HCT116 (cell line): ENCODE measurements at places on chromosomes 5 and 9. TPM values are rescaled to one million over a fixed set of nuclear protein-coding genes. Genes with fewer than 3 reads are reported as not detected.

GRCh38 chr5:6535594-6535993, 86.9 kb downstream of the UBE2QL1 start:
- H3K27ac ChIP-seq = no peak overlapping the region
- H3K27me3 ChIP-seq = peaks cover 42% of the 10 kb centered on the region
- H3K36me3 ChIP-seq = no peaks in the 10 kb centered on the region
- H3K4me1 ChIP-seq = no peaks in the 10 kb centered on the region
- H3K4me3 ChIP-seq = no peak overlapping the region
- no peak for DNase-seq

Gene SLC45A2
- not detected for total RNA-seq

- H3K36me3 ChIP-seq = no peaks in the 10 kb centered on the region
- H3K4me1 ChIP-seq = no peaks in the 10 kb centered on the region
- H3K27ac ChIP-seq = no peak overlapping the region
- H3K4me3 ChIP-seq = no peak overlapping the region
Measured at GRCh38 chr9:11340654-11341053, 727.9 kb upstream of the PTPRD start.

DNA sequence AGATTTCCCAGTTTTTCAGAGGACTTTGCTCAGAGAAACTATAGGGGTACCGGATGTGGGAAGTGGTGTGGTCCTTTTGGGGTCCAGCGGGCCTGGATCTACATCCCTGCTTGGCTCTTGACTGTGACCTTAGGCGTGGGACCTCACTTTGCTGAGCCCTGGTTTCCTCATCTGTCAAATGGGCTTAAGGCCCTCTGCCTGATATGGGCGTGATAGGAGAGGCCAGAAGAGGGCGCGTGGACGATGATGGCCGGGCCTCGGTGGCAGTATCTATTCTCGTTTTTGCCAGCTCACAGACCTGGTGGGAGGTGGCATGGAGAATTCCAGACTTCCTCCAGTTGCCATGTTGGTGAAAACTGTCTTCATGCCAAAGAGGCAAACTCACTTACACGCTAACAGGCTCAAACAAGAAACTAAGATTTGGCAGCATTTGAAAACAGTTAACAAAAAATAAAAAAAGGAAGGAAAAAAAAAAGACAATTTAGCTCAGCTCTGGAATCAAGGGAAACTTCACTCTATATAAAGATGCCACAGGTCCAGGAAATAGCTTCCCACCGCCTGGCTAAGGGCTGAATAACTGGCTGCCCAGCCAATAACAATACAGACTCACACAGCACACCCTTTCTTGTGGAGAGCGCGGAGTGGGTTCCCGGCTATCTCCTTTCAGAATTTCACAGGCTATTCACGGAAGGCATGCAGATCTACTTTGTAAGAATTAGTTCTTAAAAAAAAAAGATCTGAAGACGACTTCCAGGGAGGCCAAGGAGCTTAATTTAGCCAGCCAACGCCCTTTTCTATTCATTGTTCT, 1.7 kb downstream of the SH3PXD2B start:
- peak overlapping the region; percentile 60 for H3K27ac ChIP-seq
- H3K36me3 ChIP-seq = no peaks in the 10 kb centered on the region
- H3K4me3 ChIP-seq = peak overlapping the region; percentile 68
- no peaks in the 10 kb centered on the region for H3K27me3 ChIP-seq

DNA sequence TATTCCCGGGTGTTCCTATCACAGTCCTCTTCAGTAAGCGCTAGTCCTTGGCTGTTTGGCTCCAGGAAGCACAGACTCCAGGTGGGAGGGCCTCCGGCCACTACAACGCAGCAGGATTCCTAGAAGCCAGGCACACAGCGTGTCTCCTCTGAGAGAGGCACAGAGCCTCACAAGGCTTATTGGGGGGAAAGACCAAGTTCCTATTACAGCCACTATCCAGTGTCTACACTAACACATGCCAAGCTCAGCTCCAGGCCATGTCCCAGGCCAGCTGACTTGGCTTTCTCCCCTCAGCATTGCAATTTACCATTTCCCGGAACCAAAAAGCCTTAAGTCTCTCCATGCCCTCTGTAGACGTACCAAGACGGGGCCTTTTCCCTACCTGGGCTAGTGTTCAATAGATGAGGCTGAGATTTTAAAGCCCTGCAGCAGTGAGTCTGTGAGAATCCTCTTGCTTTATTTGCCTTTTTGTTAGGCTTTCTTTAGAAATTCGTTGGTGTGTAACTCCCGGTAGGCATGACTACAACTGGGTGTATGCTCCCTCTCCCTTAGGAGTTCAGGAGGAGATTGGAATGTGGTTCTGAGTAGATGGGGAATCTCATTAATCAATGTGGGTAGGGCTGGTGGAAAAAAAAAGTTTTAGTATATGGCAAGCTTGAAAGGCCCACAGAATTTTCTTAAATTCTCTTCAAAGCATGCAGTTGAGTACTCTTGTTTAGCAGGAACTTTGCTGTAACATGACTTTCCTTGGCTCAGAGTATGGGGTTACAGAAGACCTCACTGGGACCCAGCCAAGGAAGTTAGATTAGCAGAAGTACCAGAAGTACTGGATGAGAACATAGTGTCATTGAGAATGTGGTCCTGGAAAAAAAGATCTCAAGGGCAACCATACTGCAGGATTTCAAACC, 84.3 kb upstream of the SLC1A3 start:
- H3K27ac ChIP-seq = no peak overlapping the region
- H3K4me1 ChIP-seq = no peaks in the 10 kb centered on the region
- DNase-seq = no peak

Gene ZFAND5
- 128 TPM for total RNA-seq

DNA sequence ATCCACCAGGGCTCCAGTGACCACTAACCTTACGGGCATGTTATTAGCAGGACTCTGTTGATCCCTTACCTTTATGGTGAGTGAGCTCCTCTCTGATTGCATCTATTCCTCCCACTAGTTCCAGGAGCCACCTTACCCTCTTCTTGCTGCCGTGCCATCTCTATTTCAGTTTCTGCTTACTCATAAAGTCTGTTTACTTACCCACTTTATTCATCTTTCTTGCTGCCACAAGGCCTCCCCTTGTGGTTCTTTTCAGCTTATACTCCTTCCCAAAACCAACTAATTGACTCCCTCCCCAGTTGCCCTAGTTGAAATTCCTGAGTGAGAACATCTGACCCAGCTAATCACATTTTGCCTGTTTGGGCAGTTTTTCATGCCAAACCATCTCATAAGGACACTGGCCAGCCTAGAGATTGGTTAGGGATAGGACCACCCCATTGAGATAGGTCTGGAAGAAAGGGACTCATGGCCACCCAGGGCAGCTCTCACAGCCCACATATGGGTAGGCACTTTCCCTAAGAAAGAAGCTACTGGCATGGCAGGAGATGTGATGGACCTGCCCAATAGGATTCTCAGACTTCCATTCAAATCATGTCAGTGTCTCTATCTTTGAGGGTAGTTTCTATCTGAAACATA, 412.7 kb downstream of the EFNA5 start:
- DNase-seq = no peak
- no peaks in the 10 kb centered on the region for H3K36me3 ChIP-seq
- no peak overlapping the region for H3K27ac ChIP-seq
- H3K4me3 ChIP-seq = no peak overlapping the region
- H3K4me1 ChIP-seq = no peaks in the 10 kb centered on the region

- no peaks in the 10 kb centered on the region for H3K27me3 ChIP-seq
- DNase-seq = no peak
- H3K4me1 ChIP-seq = no peaks in the 10 kb centered on the region
- H3K27ac ChIP-seq = no peak overlapping the region
Measured at GRCh38 chr9:123652416-123652815, 277.5 kb downstream of the DENND1A start.

Gene PCDHB13
- total RNA-seq = 0.22 TPM

DNA sequence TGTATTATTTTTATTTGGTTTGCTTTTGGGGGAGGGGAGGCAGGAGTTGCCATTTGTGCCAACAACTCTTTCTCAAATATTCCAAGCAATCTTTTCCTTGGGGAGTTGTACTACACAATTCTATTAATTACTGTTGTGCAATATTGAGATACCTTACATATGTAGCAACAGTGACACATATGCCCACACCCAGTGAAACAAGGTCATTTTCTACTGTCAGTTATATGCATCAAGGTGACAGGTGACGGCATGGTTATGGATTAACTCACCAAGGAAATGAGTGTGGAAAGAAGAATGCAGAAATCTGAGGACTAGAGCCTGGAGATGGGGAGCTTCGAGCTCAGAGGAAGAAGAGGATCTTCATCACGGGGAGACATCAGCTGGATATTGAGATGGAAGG, 17.9 kb upstream of the MSMP start:
- no peak overlapping the region for H3K4me3 ChIP-seq
- H3K36me3 ChIP-seq = no peaks in the 10 kb centered on the region
- no peak for DNase-seq
- H3K27ac ChIP-seq = no peak overlapping the region

DNA sequence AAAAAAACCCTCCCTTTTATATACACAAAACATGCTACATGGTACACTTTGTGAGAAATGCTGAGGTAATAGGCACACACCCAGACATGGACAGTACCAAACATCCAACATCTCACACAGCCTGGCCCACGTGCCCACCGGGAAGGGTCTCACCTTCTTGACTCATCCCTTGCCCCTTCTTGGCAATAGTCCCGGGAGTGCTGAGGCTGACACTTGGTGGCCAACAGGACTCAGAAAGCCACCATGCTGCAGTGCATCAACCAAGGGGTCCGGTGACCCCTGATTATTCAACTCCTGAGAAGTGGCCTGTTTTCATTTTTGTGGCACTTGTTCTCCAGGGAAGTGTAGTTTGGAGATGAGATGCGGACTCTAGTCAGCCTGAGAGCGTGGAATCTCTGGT, 35.0 kb downstream of the ANGPTL2 start:
- H3K4me1 ChIP-seq = no peaks in the 10 kb centered on the region
- H3K36me3 ChIP-seq = no peaks in the 10 kb centered on the region
- no peak for DNase-seq
- no peak overlapping the region for H3K4me3 ChIP-seq

GRCh38 chr9:125476645-125477044, 215.0 kb downstream of the GAPVD1 start:
- H3K27ac ChIP-seq = no peak overlapping the region
- H3K36me3 ChIP-seq = no peaks in the 10 kb centered on the region
- no peaks in the 10 kb centered on the region for H3K27me3 ChIP-seq
- no peak for DNase-seq
- no peaks in the 10 kb centered on the region for H3K4me1 ChIP-seq

DNA sequence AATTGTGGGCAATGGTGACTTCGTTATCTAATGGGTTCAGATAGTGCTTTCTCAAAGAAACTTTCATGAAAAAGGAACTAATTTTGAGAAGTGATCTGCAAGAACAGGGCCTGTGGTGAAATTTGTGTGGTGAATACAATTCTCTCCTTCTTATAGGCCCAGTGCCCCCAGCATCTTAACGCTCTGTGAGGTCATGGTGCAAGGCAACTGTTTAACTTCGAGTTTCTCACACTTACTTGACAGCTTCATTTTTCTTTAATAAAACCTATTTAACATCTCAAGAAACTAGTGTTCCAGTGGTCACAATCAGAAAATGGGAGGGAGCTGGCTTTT, 69.2 kb downstream of the FAM114A2 start:
- H3K4me1 ChIP-seq = no peaks in the 10 kb centered on the region
- H3K27me3 ChIP-seq = peaks cover 20% of the 10 kb centered on the region; the same call in 1 of the 2 replicates
- H3K4me3 ChIP-seq = no peak overlapping the region
- no peak for DNase-seq
- H3K36me3 ChIP-seq = no peaks in the 10 kb centered on the region

DNA sequence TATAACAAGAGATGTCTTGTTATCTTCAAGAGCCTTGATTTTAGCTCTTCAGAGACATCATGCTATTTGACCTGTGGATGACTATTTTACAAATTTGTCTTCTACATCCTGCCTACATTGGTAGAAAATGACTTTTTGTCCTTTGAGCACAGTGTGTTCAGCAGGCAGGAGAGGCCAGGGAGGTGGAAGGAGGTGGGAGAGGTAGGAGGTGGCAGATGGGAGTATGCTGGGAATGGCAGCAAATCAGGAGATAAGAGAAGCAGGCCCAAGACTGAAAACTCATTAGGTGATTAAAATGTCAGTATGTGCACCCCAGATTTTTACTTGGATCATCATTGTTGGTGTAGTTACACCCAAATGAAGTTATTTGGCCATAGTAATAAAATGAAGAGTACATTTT, 44.1 kb downstream of the PTPN3 start:
- no peak overlapping the region for H3K27ac ChIP-seq
- H3K36me3 ChIP-seq = no peaks in the 10 kb centered on the region; the same call in 1 of the 2 replicates
- H3K27me3 ChIP-seq = no peaks in the 10 kb centered on the region
- no peak overlapping the region for H3K4me3 ChIP-seq

GRCh38 chr9:77944556-77945243, 86.9 kb downstream of the GNAQ start:
- H3K4me1 ChIP-seq = no peaks in the 10 kb centered on the region
- no peak overlapping the region for H3K27ac ChIP-seq
- DNase-seq = no peak
- no peaks in the 10 kb centered on the region for H3K27me3 ChIP-seq
- no peaks in the 10 kb centered on the region for H3K36me3 ChIP-seq
- no peak overlapping the region for H3K4me3 ChIP-seq

Gene ARL14EPL
- 22.9 TPM for total RNA-seq

- no peak for DNase-seq
- H3K27me3 ChIP-seq = no peaks in the 10 kb centered on the region
- H3K4me1 ChIP-seq = no peaks in the 10 kb centered on the region
- no peak overlapping the region for H3K27ac ChIP-seq
Measured at GRCh38 chr5:61200582-61201155, 38.4 kb upstream of the SMIM15 start.
